NCI-H2227 treated with DMSO at 0.1 percent for 48 hours (cell line): ENCODE measurements at places on chromosomes 2 and 18.

DNA sequence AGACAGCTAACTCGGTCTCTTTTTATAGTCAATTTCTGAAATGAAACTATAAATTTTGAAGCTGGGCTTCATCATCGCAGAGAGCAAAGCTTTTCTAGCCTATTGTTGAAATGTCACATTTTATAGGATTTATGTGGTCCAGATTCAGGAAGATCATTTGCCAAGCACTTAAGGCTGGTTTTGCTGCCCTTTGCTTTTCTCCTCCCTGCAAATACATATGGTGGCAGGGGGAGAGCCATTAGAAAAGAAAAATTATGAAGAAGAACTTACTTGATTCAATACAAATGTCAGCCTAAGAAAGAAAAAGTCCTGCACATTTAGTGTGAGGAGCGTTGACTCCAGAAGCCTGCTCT, 206.9 kb upstream of the NRP2 start:
- DNase-seq = peak; percentile 98

- no peak for DNase-seq
Measured at GRCh38 chr2:219418155-219419011, at the start of gene DES. Gene DES (plus strand): TSS chr2:219418377. CDS start chr2:219418463, 86 bp downstream.

- DNase-seq = no peak
Measured at GRCh38 chr2:128376241-128377041, 57.8 kb upstream of the HS6ST1 start.

DNA sequence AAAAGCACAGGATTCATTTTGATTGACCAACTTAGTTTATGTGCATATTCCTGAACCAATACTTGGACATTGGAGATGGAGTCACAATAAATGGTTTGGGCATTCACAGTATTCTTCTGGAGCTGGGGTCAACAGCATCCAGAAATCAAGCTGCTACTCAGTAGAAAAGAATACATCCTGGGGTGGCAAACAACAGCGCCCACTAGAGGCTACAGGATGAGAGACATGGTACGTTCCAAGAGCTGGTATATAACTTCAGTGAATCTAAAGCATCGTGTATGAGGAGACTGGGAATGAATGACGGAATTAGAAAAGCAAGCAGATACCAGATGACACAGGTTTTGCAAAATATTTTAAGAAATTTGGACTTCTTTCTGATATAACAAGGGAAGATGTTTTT, 142.9 kb upstream of the FIGN start:
- DNase-seq = no peak
